Thyroid gland (tissue), 4 donors: ENCODE measurements at places on chromosomes 16 and 17.

DNA sequence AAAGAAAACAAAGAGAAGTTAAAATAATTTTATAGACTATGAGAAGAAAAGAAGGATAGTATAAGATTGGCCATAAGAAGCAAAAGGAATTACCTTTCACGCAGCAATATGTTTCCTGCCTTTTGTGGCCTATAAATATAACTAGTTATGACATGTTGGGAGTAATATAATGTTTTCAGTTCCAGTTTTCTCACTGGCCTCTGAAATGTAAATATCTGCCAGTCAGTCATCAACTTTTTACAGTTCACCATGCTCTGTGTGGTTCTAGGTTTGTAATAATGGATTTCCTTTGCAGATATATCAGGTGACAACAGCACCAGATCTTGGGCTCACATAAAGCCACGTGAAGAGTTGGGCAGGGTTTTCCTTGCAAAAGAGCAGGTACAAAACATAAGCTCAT is 94.3 kb downstream of the ABCA8 start:
- DNase-seq = no peak

DNA sequence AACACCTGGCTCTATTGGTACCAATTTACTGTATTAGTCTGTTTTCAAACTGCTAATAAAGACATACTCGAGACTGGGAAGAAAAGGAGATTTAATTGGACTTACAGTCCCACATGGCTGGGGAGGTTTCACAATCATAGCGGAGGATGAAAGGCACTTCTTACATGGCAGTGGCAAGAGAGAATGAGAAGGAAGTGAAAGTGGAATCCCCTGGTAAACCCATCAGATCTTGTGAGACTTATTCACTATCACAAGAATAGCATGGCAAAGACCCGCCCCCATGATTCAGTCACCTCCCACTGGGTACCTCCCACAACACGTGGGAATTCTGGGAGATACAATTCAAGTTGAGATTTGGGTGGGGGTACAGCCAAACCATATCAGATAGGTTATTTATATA is 22.6 kb upstream of the GOSR1 start:
- no peak for DNase-seq

GRCh38 chr17:69853541-69854224 is 221.3 kb upstream of the KCNJ16 start:
- DNase-seq = no peak

- peak; percentile 81 for DNase-seq
Observed at GRCh38 chr16:88803264-88803987, at the start of gene CDT1. CDT1 (plus strand) TSS chr16:88803789; CDS start chr16:88803832, 43 bp downstream.

DNA sequence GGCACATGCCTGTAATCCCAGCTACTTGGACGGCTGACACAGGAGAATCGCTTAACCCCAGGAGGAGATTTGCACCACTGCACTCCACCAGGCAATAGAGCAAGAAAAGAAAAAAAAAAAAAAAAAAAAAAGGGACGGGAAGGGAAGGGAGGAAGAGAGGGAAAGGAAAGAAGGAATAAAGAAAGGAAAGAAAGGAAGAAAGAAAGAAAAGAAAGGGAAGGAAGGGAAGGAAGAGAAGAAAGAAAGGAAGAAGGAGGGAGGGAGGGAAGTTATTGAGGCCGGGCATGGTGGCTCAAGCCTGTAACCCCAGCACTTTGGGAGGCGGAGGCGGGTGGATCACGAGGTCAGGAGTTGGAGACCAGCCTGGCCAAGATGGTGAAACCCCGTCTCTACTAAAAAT is 50.4 kb upstream of the STAC2 start:
- DNase-seq = no peak

GRCh38 chr17:70059071-70059470 is 16.0 kb upstream of the KCNJ16 start:
- DNase-seq = no peak

GRCh38 chr16:1428511-1428910 is 2.4 kb upstream of the PERCC1 start:
- DNase-seq = no peak

DNA sequence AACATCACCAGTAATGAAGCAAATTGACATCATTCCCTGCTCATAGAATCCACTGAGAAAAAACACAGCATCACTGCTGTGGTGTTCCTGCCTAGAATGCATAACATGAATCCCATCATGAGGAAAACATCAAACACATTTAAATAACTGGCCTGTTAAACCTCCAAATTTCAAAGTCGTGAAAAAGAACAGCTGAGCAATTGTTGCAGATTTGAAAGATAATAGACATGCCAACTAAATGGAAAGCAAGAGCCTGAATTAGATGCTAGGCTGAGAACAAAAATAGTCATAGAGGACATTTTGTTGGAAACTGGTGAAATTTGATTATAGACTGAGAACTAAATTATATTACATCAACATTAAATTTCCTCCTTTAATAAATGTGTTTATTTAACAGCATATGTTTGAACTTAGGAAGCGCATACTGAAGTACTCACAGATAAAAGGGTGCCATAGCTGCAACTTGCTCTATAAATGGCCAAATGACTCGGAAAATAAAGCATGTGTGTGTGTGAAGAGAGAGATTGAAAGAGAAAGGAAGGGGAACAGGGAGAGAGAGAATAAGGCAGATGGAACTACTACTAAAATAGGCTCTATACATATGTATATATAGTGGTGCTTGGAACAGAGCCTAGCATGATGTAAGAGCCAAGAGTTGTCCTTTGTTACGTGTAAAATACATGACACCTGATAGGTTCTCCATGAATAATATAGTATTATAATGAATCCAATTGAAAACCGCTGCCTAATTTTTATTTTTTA is 305.0 kb upstream of the MON1B start:
- DNase-seq = no peak

DNA sequence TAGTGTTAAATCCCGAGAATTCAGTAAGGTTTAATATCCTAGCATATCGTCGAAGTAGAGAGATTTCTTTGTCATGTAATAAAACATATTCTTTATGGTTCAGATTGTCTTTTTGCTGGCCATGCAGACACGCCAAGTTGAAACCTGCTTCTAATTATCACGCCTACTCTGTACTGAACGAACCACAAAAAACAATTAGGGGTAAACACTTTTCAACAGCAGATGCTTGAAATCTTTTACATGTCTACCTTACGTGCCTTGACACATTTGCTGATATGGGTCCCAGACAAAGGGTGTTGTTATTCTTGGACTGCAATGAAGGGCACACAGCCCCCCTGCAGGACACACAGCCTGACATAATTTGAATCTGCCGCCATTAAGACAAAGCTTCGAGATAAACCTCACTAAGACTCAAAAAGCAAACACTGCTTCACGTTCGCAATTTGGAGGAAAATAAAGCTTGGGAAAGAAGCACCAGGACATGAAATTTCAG is 13.3 kb downstream of the WIPI1 start:
- no peak for DNase-seq

DNA sequence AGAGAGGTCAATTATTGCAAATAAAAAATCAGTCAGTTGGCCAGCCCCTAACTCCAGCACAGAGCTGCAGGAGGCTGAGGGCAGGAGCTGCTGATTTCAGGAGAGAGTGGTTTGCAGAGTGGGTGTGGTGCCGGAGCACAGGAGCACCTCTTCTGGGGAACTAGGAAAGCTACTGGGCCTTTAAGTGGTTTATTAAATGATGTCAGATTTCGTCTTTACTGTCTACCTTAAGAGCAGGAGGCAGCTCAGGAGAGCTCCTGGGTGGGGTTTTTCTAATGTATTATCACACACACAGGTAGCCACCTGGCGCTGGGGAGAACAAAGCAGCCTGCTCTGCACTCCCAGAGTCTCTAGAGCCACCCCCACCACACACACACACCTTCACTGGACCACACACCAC is 11.5 kb upstream of the HAS3 start:
- DNase-seq = peak; percentile 72

DNA sequence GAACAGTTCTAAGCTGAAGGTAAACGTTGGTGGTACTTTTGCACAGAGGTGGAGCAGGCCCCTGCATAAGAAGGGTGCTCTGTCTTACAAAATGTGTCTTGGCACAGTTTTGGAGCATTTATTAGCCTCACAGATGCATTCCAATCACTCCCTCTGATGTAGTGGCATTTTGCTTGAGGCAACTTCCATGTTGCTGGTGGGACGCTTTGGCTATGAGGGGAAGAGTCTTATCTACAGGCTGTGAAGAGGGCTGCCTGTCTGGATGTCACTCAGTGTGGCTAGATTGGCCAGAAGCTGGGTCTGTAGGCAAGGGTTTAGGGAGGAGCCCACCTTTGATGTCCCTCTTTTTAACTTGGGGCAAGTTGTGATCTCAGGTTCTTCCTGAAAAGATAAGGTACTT is 2.6 kb upstream of the RARA start:
- DNase-seq = no peak

DNA sequence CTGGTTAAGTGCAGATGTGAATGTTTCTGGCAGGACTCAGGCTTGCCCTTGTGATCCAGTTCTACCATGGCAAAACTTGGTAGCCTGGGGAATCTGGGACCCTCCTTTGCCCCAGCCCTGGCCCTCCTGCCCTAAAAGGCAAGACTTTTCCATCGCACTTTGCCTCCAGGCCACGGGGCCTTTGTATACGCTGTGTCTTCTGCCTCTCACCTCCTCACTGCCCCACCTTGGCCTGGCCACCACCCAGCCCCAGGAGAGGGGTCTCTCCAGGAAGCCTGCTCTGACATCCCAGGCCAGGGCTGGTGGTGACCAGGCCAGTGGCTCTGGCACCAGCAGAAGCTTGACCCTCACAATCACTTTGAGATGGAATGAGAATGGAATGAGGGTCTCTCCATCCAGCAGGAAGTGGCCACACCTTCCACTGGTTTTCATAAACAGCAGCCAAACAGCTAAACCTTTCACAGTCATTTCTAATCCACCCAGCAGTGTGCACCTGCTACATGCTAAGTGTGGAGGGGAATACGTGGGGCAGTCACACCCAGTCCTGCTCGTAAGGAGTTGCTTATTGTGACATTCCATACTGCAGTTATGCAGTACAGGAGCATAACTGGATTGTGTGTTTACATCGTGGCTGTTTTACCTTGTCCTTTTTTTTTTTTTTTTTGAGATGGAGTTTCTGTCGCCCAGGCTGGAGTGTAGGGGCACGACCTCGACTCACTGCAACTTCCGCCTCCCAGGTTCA is 1.6 kb upstream of the MRPL38 start:
- no peak for DNase-seq

GRCh38 chr17:47705536-47706530 is 11.9 kb downstream of the TBKBP1 start:
- DNase-seq = no peak

- peak; percentile 67 for DNase-seq
Observed at GRCh38 chr17:57570724-57571344, 174.3 kb downstream of the CCDC182 start.
